ENCODE measurements at places on chromosomes 3 and 15.

DNA sequence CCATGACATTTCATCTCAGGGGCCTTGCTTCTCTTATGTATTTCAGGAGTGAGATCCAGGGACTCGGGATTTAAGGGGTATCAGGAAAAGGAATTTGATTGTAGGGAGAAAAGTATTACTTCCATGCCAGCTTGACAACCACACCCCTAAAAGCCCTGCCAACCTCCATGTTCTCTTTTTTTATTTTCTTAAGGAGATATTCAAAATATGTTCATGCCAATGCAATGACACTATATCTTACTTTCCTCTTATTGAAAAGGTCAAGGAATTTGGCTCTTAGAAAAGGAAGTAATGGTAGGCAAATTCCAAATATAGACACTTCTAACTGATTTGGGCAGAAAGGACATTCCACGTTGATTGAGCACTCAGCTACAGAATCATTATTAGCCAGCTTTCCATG lies 407.5 kb upstream of the NECTIN3 start:
- DNase-seq = no peak

DNA sequence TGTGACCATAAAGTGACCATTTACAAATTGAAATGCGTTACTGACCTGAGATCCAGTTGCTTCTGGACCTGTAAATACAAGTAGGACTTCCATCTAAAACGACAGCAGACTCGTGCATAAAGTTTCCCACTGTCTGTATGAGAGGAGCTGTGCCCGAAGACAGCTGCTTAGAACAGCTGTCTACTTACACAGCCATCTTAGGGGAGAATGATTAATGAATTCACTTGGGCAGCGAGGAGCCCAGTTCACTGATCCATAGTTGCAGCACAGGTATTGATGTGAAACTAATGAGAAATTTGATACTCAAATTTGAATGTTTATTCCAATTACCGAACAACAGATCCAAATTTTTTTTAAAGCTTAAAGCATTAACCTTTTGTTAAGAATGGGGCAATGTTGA lies 748.1 kb downstream of the NR2F2 start:
- DNase-seq = no peak

- DNase-seq = peak; percentile 30
Observed at GRCh38 chr15:74053941-74054529, 28.3 kb downstream of the GOLGA6A start.

DNA sequence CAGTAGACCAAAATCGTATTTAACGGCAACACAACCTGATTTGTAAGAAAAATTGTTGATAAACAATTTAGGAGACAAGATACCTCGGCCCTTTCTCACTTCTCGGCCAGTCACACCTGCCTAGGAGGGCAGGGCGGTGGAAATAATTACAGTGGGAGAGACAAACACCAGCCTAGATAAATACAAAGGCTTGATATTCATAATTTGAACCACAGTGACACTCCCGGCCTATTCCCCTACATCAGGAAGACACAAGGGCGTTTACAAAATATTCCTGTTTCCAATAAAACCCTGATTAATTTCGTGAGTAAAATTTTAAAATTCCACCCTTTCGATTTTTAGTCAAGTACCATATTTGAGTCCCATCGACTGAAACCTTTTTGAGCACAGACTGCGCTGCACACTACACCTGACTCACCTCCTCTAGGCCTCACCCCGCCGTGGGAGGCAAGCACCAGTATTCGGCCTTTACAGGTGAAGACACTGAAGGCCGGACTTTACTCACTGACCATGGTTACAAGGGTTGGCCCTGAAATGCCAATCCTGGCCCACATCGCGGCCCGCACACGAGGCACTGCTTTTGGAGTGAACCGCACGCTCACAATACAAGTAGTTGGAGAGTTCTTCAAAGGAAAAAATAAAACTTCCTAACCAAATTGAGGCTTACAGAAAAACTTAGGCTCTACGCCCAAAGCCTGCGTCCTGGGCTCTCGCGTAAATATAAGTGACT lies 794 bp downstream of the ARPP19 start:
- no peak for DNase-seq

DNA sequence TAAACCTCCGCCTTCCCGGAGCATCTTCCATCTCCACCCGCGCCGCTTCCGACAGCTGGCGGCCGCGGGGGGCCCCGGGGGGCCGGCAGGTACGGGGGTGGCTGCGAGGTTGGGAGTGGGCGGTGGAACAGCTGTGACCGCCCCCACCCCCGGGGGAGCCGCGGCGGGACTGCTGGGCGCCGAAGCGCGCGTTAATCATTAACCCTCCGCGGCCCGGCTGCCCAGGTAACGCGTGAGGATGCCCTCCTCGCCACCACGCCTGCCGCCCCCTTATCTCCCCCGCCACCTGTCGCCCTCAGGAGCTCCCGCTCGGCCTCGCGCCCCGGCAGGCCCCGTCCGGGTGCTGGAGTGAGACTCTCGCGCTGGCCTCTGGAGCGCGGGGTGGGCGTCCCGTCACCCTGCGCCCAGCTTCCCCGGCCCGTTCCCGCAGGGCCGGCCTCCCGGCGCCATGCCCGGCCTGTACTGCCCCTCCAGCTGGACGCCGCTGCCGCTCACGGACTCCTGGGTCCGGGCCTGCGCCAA lies 757 bp downstream of the VWA5B2 start:
- no peak for DNase-seq

GRCh38 chr3:128569756-128570155 lies 76.8 kb upstream of the GATA2 start:
- no peak for DNase-seq

- no peak for DNase-seq
Observed at GRCh38 chr3:129460572-129460971, 20.5 kb downstream of the IFT122 start.

DNA sequence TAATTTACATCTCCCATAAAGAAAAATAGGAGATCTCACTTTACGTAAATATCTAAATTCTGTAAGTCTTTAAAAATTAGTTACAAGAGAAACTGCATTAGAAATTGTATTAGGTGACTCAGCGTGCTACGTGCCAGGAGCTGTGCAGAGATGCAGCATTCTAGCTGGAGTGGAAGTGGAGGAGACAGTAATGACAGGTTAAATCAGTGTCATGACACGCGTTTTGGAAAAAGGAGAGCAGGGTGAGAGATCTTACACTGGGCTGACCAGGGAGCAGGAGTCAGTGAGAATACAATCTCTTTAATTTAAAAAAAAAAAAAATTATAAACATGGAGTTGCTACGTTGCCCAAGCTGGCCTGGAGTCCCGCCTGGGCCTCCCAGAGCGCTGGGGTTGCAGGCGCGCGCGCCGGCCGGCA lies 635 bp downstream of the TUBGCP5 start:
- DNase-seq = peak; percentile 17

DNA sequence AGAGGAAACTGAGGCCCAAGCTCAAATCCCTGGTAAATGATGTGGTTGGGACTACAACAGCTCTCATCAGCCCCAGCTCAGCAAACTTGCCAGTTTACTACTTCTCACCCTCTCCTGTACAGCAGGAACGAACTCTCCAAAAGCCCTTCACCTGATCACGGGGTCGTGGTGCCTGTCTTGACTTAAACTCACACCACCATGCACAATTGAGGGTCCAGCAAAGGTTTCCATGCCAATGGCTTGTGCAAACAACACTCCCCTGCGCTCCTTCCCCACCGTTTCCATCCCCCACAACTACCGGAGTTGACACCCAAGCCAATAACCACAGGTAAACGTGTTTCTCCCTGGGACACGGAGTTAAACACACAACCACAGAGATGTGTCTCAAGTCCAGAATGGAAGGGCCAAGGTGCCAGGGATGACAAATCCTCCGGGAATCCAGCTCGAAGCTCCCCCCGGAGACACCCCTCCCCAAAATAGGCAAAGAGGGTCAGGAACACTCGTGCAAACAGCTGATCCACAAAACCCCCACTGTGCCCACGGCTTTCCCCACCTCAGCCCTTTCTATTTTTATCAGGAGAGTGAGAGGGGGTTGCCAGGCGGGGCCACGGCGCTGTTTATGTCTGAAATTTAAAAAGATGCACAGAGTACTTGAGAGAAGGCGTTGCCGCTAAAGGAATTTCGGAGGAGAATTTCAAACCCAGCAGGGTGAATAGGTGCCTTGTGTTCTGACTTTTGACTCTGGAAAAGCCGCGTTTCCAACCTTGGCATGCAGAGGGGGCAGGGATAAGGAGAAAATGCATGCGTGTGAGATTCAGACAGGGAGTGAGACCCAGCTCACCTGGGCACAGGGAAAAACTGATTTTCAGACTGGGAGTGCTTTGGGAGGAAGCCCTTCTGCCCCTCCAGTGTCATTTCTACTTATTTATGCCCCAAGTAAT lies 10.6 kb upstream of the ACAN start:
- DNase-seq = no peak

- peak; percentile 66 for DNase-seq
Observed at GRCh38 chr3:187744169-187745151, 808 bp downstream of the BCL6 start.

- no peak for DNase-seq
Observed at GRCh38 chr3:113546414-113546893, 14.1 kb downstream of the SIDT1 start.

GRCh38 chr3:11662392-11662990 lies 18.8 kb upstream of the VGLL4 start:
- no peak for DNase-seq

DNA sequence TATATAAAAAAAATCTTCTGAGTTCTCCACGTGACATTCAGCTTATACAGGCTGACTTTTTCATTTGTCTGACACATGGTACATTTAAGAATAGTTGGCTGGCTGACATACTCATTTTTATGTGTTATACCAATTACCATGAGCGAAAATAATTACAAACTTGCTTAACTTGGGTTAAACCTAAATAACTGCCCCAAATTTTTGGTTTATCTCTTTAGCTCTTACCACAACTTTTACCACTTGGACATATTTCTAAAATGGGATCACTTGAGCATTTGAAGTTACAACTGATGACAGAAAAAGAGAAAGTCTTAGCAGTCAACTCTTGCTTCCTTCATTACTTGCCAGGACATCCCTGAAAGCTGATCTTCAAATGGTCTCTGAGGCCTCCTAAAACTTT lies 618.1 kb downstream of the RBMS3 start:
- no peak for DNase-seq

- no peak for DNase-seq
Observed at GRCh38 chr3:14300721-14301399, 101.5 kb upstream of the SLC6A6 start.

GRCh38 chr3:191301017-191301416 lies 28.2 kb upstream of the CCDC50 start:
- no peak for DNase-seq

- no peak for DNase-seq
Observed at GRCh38 chr3:99684644-99685043, 46.2 kb downstream of the COL8A1 start.

All from NCI-H510A treated with DMSO at 0.1 percent for 48 hours (cell line).